ENCODE measurements at places on chromosomes 7 and 10. TPM values are rescaled to one million over a fixed set of nuclear protein-coding genes. Genes with fewer than 3 reads are reported as not detected.
A peak's percentile ranks its signal among the peaks of the same experiment; 100 is the strongest.

GRCh38 chr10:6625428-6625827 is 45.4 kb upstream of the PRKCQ start:
- peak; percentile 68 for DNase-seq
- H3K4me3 ChIP-seq = no peak overlapping the region
- H3K27ac ChIP-seq = no peak overlapping the region
- H3K36me3 ChIP-seq = peaks cover 2% of the 10 kb centered on the region

- H3K27me3 ChIP-seq = no peaks in the 10 kb centered on the region
- DNase-seq = no peak
- H3K4me3 ChIP-seq = no peak overlapping the region
- H3K4me1 ChIP-seq = no peaks in the 10 kb centered on the region
These were observed 163.6 kb downstream of the PPP1R17 start for GRCh38 chr7:31850601-31851000.

- H3K36me3 ChIP-seq = no peaks in the 10 kb centered on the region
- no peaks in the 10 kb centered on the region for H3K27me3 ChIP-seq
- no peak overlapping the region for H3K4me3 ChIP-seq
These were observed 403.2 kb upstream of the MGMT start for GRCh38 chr10:129063877-129064276.

DNA sequence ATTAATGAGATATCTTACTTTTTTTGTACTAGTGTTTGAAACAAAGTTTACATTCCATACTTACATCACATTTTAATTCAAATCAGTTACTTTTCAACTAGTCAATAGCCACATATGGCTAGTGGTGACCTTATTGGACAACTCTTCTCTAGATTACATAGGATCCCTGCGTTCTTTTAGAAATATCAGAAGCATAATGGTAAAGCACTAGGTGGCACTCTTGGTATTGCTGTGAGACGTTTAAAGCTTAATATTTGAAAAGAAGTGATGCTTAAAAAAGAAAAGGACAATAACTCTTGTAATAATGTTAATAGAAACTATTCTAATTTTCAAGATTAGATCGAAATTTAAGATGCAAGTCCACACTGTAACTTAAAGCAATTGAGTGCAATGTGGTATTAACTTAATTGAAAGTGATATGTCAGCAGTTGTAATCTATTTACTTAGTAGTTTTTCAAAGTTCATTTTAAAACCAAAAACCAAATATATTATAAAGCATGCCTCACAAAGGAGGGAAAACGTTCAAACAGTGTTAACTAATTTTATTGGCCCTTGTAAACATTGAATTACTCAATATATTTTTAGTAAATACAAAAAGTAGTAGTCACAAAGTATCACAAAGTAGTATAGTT is 339.1 kb downstream of the ATRNL1 start:
- H3K27ac ChIP-seq = no peak overlapping the region
- no peaks in the 10 kb centered on the region for H3K36me3 ChIP-seq
- no peak overlapping the region for H3K4me3 ChIP-seq

GRCh38 chr10:90204956-90205314 is 503.5 kb downstream of the KIF20B start:
- peaks cover 7% of the 10 kb centered on the region for H3K27me3 ChIP-seq
- H3K36me3 ChIP-seq = no peaks in the 10 kb centered on the region
- no peak for DNase-seq
- H3K4me1 ChIP-seq = no peaks in the 10 kb centered on the region

GRCh38 chr10:3330663-3331062 is 158.1 kb upstream of the PITRM1 start:
- H3K27ac ChIP-seq = no peak overlapping the region
- H3K4me3 ChIP-seq = no peak overlapping the region
- no peaks in the 10 kb centered on the region for H3K36me3 ChIP-seq
- no peak for DNase-seq

- H3K4me1 ChIP-seq = no peaks in the 10 kb centered on the region
- no peak overlapping the region for H3K27ac ChIP-seq
- DNase-seq = no peak
- H3K4me3 ChIP-seq = no peak overlapping the region
- H3K36me3 ChIP-seq = no peaks in the 10 kb centered on the region
These were observed 279.4 kb upstream of the HABP2 start for GRCh38 chr10:113273181-113274163.

GRCh38 chr7:130218806-130219620 is 11.4 kb downstream of the SSMEM1 start:
- H3K4me1 ChIP-seq = no peaks in the 10 kb centered on the region
- H3K27me3 ChIP-seq = no peaks in the 10 kb centered on the region
- DNase-seq = no peak
- no peak overlapping the region for H3K27ac ChIP-seq
- H3K36me3 ChIP-seq = no peaks in the 10 kb centered on the region

DNA sequence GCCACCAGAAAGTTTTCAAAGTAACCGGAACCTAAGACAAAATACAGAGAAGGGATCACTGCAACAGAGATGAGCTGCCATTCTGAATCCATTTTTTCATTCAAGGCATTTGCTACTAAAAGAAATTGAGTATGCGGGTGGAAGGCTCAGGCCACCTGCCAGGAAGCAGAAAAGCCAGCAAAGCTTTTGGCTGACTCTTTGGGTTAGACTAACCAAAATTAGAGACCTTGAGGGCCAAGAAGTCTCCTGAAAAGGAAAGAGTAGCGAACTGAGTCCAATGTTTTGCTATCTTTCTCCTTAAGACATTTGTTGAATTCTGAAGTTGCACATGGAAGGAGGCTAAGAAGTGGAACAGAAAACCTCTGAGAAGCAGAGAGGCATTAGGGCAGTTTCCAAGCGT is 79.0 kb downstream of the FAS start:
- no peak overlapping the region for H3K4me3 ChIP-seq
- DNase-seq = no peak
- H3K4me1 ChIP-seq = no peaks in the 10 kb centered on the region
- H3K27ac ChIP-seq = no peak overlapping the region
- peaks cover 20% of the 10 kb centered on the region for H3K27me3 ChIP-seq

GRCh38 chr10:29326886-29327745 is 38.2 kb downstream of the LYZL1 start:
- H3K27me3 ChIP-seq = peaks cover 23% of the 10 kb centered on the region
- H3K4me1 ChIP-seq = no peaks in the 10 kb centered on the region
- H3K4me3 ChIP-seq = no peak overlapping the region
- no peaks in the 10 kb centered on the region for H3K36me3 ChIP-seq
- no peak for DNase-seq
- H3K27ac ChIP-seq = no peak overlapping the region

DNA sequence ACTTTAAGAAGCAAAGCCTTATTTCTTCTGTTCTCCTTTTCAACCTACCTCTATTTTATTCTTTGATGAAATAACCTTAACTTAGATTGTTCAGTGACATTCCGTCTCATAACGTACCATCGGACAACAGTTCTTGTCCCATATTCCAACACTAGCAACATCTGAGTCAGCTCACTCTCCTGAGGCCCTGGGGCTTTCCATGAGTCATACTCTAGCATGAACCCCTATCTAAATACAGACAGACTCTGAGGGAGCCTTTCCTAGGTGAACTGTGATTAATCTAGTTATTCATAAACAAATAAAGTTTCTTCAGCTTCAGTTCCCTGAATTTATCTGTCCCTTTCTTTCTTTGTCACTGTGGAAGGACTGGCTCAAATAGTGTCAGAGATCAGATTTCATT is 168.7 kb upstream of the LYZL1 start:
- no peak for DNase-seq
- H3K4me1 ChIP-seq = no peaks in the 10 kb centered on the region
- no peak overlapping the region for H3K27ac ChIP-seq
- no peaks in the 10 kb centered on the region for H3K36me3 ChIP-seq
- H3K27me3 ChIP-seq = no peaks in the 10 kb centered on the region

GRCh38 chr7:83413831-83414230 is 235.1 kb downstream of the SEMA3E start:
- no peaks in the 10 kb centered on the region for H3K27me3 ChIP-seq
- no peaks in the 10 kb centered on the region for H3K4me1 ChIP-seq
- no peak for DNase-seq
- H3K4me3 ChIP-seq = no peak overlapping the region
- no peak overlapping the region for H3K27ac ChIP-seq

GRCh38 chr10:28545967-28546644 is 13.2 kb downstream of the WAC start:
- no peak for DNase-seq
- no peak overlapping the region for H3K4me3 ChIP-seq
- H3K27me3 ChIP-seq = no peaks in the 10 kb centered on the region
- peaks cover 35% of the 10 kb centered on the region for H3K36me3 ChIP-seq

DNA sequence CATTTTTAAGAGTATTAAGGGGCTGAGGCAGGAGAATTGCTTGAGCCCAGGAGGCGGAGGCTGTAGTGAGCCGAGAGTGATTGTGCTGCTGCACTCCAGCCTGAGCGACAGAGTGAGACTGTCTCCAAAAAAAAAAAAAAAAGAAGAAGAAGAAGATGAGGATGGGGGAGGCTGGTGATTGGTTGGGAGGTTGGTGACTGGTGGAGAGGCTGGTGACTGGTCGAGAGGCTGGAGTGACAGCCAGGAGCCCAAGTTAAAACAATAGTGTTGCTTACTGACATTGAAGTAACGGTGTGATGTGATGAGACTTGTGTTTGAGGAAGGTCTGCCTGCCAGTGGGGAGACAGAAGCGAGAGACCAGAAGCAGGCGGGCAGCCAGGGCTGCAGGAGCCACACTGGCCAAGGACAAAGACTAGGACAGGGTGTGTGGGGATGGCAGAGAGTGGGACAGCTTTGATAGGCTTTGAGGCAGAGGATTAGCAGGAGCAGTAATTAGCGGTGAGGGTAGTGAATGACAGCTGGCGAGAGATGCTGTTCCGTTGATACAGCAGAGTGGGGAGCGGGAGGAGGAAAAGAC is 4.9 kb downstream of the SRRT start:
- H3K27me3 ChIP-seq = no peaks in the 10 kb centered on the region
- peaks cover 50% of the 10 kb centered on the region for H3K4me1 ChIP-seq
- no peak for DNase-seq
- no peak overlapping the region for H3K27ac ChIP-seq

DNA sequence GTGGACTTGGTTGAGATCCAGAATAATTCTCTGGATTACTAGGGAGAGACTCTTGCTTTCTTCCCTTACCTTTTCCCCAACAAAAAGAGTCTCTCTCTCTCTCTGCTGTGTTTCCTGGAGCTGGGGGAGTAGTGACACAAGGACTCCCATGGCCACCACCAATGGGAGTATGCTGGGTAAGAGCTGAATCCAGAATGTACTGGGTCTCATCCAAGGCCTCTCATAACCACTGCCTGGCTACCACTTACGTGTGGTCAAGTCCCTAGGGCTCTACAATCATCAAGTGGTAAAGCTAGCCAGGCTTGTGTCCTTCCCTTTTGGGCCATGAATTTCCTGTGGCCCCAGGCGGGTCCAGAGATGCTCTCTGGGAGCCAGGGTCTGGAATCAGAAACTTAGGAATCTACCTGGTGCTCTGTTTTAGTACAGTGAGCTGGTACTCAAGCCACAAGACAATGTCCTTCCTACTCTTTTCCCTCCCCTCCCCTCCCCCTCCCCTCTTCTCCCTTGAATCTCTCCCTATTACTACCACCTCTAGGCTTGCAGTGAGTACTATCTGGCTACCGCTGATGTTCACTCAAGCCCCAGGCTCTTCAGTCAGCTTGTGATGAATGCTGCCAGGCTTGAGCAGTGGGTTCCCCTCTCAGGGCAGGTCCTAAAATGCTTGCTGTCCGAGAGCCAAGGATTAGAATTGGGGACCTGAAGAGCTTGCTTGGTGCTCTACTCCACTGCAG is 196.6 kb downstream of the BBS9 start:
- H3K4me3 ChIP-seq = no peak overlapping the region
- DNase-seq = no peak
- no peaks in the 10 kb centered on the region for H3K27me3 ChIP-seq
- H3K4me1 ChIP-seq = no peaks in the 10 kb centered on the region

DNA sequence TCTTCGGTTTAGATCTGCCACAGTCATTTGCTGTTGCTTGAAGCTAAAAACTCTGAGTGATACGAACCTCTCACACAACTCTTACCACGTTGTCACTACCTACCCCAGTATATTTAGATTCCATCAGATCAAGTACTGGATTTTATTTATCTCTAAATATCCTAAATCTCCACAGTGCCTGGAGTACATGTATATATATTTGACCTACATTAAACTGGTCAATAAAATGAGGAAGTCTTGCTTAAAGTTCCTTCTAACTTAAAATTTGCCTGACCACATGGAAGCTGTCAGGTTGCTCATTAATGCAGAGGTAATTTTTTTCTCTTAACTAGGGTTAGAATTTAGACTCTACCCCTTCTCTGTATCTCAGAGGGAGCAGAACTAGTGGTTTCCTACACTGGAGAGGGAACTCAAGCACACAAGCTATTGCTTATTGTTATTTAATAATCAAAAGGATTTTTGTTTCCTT is 3.1 kb upstream of the MACC1 start:
- no peak for DNase-seq
- H3K27me3 ChIP-seq = peaks cover 3% of the 10 kb centered on the region
- no peaks in the 10 kb centered on the region for H3K4me1 ChIP-seq
- H3K4me3 ChIP-seq = no peak overlapping the region

- no peak overlapping the region for H3K27ac ChIP-seq
- H3K4me1 ChIP-seq = peaks cover 4% of the 10 kb centered on the region
- no peak overlapping the region for H3K4me3 ChIP-seq
- DNase-seq = no peak
- H3K36me3 ChIP-seq = no peaks in the 10 kb centered on the region
- H3K27me3 ChIP-seq = peaks cover 38% of the 10 kb centered on the region
These were observed 1.0 kb downstream of the TNS3 start for GRCh38 chr7:47580811-47581331.

DNA sequence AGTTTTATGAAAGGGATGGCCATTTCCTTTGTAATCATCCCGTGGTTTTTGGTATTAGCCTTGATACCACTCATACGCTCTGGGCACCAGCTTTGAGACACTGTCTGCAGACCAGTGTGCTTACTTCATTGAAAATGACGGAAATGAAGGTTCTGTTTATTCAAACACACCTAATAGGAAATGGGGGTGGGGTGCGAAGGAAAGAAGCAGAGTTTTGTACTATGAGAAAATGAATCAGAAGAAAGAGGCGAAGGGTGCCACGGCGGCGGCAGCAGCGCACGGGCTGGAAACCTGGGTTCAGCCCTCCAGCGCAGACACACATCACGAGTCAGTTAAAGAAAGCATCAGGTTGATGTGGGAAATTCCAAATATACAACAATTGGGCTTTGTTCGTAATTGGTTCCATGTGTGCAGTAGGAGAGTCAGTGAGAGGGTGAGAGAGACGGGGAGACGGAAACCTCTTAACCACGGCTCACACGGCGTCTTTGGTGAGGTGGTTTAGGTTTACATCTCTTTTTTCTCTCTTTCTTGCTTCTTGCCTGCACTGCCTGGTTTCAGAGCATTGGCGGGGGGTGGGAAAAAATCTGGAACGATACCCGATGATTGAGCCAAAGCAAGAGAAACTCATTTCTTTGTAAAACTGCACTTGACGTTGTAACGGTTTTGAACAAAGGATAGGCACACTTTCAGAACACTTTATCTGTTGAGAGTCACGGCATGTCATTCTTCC is 321.2 kb downstream of the FRMD4A start:
- peaks cover 35% of the 10 kb centered on the region for H3K4me1 ChIP-seq
- peak overlapping the region; percentile 79 for H3K4me3 ChIP-seq
- H3K27me3 ChIP-seq = no peaks in the 10 kb centered on the region
- no peaks in the 10 kb centered on the region for H3K36me3 ChIP-seq
- peak; percentile 84 for DNase-seq

The SYT15 gene
- total RNA-seq = 0.30 TPM

The GBX1 gene
- total RNA-seq = not detected

The HTR5A gene
- not detected for total RNA-seq

The CCNY gene
- 31.2 TPM for total RNA-seq

The GIMAP5 gene
- 32.1 TPM for total RNA-seq

The LIPJ gene
- not detected for total RNA-seq

The SLC13A1 gene
- total RNA-seq = not detected

The ANKRD30A gene
- total RNA-seq = not detected

All from activated naive CD4-positive, alpha-beta T cell treated with anti-CD3 and anti-CD28 coated beads for 36 hours (primary cell).